Suprapubic skin (tissue), 4 donors: ENCODE measurements at places on chromosomes 16 and 17.

- no peak for DNase-seq
These were observed 53.4 kb downstream of the HSD17B2 start for GRCh38 chr16:82088483-82088882.

GRCh38 chr17:2875608-2876007 lies 79.4 kb downstream of the RAP1GAP2 start:
- DNase-seq, result no peak

GRCh38 chr16:12517310-12517694 lies 286.4 kb downstream of the CPPED1 start:
- DNase-seq, result no peak

GRCh38 chr16:46733319-46733830 lies 14.8 kb downstream of the MYLK3 start:
- peak; percentile 29 for DNase-seq

DNA sequence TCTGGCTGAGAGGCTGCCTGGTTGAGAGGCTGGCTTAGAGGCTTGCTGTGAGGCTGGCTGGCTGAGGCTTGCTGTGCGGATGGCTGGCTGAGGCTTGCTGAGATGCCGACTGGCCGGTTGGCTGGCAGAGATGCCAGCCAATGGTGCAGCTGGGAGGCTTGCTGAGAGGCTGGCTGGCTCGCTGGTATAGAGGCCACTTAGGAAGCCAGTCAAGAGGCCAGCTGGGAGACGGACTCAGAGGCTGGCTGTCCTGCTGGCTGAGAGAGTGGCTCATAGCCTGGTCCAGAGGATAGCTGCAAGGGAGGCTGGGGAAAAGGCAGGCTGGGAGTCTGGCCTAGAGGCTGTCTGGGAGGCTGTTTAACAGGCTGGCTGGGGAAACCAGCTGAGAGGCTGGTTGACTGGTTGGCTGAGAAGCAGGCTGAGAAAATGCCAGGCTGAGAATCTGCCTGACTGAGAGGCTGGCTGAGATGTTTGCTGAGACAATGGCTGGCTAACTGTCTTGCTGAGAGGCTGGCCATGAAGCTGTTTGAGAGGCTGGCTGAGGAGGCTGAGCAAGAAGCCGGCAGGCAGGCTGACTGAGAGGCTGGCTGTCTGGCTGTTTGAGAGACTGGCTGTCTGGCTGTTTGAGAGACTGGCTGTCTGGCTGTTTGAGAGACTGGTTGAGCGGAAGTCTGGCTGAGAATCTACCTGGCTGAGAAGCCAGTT lies 37.5 kb upstream of the ACSM2B start:
- no peak for DNase-seq

DNA sequence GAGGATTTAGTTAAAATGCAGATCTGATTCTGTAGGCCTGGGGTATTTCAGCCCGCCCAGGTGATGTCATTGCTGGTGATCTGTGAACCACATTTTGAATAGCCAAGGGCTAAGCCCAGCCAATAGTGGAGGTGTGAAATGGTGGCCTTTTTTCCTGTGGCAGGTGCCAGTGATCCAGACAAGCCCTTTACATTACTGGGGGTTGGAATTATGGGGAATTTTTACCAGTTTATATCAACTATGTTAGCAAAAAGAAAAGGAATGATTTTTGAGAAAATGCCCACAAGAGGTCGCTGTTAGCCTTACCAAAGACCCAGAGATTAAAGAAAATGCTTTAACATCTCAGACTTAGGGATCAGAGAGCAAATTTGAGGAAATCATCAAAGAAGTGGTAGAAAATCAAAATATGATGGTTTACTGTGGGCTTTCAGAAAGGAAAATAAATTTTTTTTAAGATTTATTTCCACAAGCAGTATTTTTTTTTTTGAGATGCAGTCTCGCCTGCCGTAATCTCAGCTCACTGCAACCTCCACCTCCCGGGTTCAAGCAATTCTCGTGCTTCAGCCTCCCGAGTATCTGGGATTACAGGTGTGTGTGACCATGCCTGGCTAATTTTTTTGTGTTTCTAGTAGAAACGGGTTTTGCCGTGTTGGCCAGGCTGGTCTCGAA lies 3.9 kb downstream of the VPS35L start:
- DNase-seq, result no peak

- no peak for DNase-seq
These were observed 7.9 kb downstream of the SPOP start for GRCh38 chr17:49670002-49670401.

- DNase-seq, result no peak
These were observed 56.2 kb downstream of the RPH3AL start for GRCh38 chr17:296379-296778.

DNA sequence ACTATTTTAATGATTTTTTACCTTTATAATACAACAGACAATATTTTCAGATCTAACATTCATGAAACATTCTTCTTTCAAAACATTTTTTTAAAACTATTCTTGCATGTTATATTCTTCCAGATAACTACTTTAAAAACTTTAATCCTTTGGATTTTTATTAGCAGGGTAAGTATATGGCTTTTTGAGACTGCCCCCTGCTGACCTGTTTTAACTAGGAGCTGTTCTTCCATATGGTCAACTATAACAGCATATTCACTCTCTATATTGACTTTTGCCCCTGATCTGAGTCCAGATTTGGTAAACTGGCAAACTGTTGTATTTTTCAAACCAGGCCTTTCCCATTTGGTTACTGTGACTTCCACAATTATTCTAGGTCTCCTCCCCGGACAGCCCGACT lies 16.5 kb downstream of the ZNF18 start:
- DNase-seq, result no peak

- no peak for DNase-seq
These were observed 302 bp downstream of the LITAF start for GRCh38 chr16:11586378-11586855.

GRCh38 chr17:75588596-75589011 lies 1.0 kb downstream of the MYO15B start:
- no peak for DNase-seq

- no peak for DNase-seq
These were observed 204.5 kb downstream of the WWOX start for GRCh38 chr16:78303946-78304345.

GRCh38 chr17:1286379-1287106 lies 7.1 kb downstream of the TRARG1 start:
- DNase-seq, result no peak

- DNase-seq, result no peak
These were observed 2.2 kb downstream of the SEPTIN12 start for GRCh38 chr16:4785758-4786433.

DNA sequence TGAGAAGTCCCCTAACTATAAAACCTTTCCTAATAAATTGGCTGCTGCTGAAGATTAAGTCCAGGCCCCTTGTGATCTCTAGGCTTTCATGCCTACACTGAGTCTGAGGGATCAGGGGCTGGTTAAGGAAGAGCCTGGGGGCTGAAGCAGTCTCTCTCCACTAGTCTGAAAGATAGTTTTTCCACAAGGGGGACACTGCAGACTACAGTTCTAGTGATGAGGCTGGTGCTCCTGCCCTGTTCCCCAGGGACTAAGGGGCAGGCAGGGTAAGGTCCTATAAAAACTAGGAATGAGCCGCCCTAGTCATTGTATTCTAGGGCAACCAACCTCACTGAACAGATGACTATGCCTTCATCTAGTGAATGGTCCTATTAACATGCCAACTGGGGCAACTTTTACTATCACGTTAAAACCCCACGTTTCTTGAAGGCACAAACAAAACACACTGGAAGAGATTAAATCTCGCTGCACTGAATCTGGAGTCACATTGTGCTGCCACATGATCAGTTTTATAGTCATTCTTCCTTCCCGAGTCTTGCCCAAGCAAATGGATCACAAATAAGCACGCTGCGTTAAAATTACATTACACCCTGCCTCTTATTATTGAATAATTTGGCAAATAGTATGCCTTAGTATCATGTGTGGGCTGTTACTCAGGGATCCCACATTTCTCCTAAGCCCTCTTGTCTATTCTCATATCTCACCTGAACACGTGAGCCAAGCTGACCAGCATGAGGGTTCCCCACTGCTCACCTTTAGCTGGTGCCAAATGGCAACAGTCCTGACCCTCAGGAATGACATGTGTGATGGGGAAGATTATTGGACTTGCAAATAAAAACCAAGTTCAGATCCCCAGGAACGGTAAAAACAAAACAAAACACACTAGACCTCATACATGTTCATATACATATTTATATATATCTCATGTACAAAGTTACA lies 95.4 kb upstream of the TOB1 start:
- DNase-seq, result no peak

- no peak for DNase-seq
These were observed 55.0 kb downstream of the ZNF423 start for GRCh38 chr16:49800876-49801275.

DNA sequence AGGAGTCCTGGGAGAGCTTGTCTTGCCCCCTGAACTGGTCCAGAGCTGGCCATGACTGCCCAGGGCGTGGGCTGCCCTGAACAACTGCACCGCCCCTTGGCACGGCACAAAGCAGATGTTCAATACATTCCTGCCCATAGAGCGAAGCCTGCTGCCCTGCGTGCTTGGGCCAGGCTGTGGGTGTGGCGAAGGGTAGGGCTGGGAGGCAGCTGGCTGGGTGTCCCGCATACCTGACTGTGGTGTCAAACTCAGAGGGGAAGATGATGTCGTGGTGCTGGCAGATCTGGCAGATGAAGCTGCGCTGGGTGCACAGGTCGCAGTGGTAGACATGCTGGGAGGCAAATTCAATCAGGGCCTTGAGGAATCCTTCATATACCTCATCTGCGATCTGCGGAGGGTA lies 124.2 kb upstream of the SMURF2 start:
- DNase-seq, result peak; percentile 79

DNA sequence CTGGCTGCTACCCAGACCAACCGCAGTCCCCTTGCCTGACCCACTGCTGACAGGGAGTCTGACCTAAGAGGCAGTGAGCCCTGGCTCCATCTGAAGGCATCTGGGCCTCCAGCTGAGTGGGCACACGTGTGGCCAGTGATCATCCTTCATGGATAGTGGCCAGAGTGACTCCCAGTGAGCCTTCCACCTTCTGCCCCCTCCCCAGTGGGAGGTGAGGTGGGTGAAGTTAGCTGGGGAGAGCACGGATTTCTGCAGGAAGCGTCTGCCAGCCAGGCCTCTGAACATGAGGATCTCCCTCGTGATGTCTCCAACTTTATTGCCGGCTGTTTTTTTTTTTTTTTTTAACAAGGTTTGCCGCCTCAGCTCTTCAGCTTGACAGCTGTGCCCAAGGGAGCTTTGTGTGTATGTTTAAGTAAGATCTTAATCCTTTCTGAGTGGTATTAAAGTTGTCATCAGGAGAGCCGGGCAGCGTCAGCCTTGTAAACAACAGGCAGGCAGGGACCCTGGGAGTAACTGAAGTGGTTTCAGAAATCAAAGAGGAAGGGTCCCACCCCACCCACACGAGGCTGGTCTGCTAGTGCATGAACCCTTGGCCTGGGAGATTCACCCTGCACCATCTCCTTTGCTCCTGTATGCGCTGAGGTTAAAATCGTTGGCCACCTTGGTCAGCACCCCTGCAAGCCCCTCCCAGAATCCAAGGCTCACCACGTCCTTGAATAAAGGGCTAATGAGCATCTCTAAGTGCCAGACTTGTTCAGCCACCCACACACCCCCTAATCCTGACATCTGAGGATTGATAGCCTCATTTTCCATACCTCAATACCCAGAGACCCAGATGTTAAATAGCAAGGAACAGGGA lies 33.3 kb downstream of the RHBDL3 start:
- DNase-seq, result no peak

GRCh38 chr16:53081686-53082407 lies 27.1 kb downstream of the CHD9 start:
- DNase-seq, result no peak

DNA sequence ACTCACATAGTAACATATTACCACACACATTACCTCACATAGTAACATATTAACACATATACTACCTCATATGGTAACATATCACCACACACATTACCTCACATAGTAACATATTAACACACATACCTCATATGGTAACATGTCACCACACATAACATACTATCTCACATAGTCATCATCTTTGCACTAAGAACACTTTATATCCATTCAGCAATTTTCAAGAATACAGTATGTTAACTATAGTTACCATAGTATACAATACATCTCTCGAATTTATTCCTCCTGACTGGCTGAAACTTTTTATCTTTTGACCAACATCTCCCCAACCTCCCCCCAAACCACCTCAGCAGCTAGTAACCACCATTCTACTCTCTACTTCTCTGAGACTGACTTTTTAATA lies 7.6 kb downstream of the NUDT7 start:
- DNase-seq, result no peak

DNA sequence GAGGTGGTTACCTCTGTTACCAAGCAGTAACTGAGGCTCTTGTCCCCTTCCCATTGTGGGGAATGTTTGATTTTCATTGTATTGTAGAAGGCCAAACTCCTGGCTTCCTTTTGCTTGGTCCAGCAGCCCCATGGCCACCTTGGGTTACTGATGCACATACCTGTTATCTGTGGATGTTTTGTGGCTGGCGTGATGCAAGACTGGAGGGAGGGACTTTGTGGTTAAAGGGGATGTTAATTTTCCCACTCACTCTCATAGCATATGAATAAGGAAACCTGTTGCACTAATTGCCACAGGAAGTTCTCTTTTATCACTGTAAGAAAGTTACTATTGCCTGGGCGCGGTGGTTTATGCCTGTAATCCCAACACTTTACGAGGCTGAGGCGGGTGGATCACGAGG lies 168.6 kb upstream of the HS3ST4 start:
- no peak for DNase-seq

DNA sequence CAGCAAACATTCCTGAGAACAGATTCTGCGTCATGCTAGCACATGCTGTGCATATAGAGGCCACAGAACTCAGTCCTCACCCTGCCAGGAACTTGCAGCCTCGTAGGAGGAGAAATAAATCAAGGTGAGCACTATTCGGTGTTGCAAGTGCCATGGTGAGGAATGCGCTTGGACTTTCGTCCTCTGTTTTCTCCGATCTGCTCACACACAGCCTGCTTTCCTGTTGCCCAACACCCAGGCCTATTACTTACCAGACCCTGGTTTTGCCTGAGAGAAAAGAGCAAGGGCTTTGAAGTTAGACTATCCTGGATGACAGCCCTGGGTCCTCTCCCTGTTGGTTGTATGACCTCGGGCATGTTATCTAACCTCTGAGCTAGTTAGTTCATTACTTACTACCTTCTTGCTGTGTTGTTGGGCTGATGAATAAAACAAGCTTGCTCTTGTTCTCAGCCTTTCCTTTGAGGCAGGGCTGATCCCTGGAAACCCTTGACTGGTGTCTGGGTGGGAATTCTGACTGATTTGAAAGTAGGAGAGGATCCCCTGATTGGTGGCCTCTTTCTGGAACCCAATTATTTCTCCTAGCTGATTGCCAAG lies 2.9 kb downstream of the ACSF2 start:
- DNase-seq, result no peak

GRCh38 chr17:45896803-45897693 lies 2.7 kb downstream of the MAPT start:
- DNase-seq, result no peak

GRCh38 chr17:33055171-33055611 lies 63.5 kb downstream of the SPACA3 start:
- DNase-seq, result no peak
